ENCODE measurements at places on chromosomes 1 and 21. TPM values are rescaled to one million over a fixed set of nuclear protein-coding genes. Genes with fewer than 3 reads are reported as not detected.
A peak's percentile ranks its signal among the peaks of the same experiment; 100 is the strongest.

GRCh38 chr1:78678324-78678723 is 28.7 kb downstream of the IFI44 start:
- no peak overlapping the region for H3K4me3 ChIP-seq
- DNase-seq: no peak
- H3K36me3 ChIP-seq: no peaks in the 10 kb centered on the region
- H3K27ac ChIP-seq: no peak overlapping the region
- peaks cover 2% of the 10 kb centered on the region for H3K4me1 ChIP-seq
- no peaks in the 10 kb centered on the region for H3K27me3 ChIP-seq

GRCh38 chr1:214864896-214865688 is 217.4 kb upstream of the KCNK2 start:
- H3K4me3 ChIP-seq: no peak overlapping the region
- no peaks in the 10 kb centered on the region for H3K4me1 ChIP-seq
- peak; percentile 88 for DNase-seq
- no peaks in the 10 kb centered on the region for H3K36me3 ChIP-seq
- H3K27me3 ChIP-seq: no peaks in the 10 kb centered on the region

DNA sequence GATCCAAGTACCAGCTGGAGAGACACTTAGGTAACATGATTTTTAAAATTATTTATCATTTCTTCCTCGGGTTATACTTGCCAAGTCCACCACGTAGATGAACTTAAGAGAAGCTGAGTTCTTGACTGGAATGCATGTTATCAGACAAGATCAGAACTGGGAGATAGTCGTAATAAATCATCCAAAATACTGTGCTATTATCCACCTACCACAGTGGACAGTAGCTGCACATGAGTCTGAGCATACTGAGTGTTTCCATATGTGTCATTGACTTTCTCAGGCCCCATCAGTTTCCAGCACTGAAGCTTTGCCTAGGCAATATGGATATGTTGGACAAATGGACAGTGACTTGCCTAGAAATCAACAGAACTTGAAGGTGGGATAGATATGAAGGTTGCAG is 77.9 kb upstream of the RRP15 start:
- H3K4me1 ChIP-seq: peaks cover 2% of the 10 kb centered on the region
- H3K4me3 ChIP-seq: no peak overlapping the region
- H3K36me3 ChIP-seq: no peaks in the 10 kb centered on the region
- H3K27me3 ChIP-seq: no peaks in the 10 kb centered on the region

- no peaks in the 10 kb centered on the region for H3K36me3 ChIP-seq
- H3K4me1 ChIP-seq: no peaks in the 10 kb centered on the region
- DNase-seq: no peak
- H3K4me3 ChIP-seq: no peak within 1 kb of the TSS
- H3K27me3 ChIP-seq: peaks cover 24% of the 10 kb centered on the region
These were observed at the start of gene HOOK1 for GRCh38 chr1:59814901-59815825. TSS of gene HOOK1 (plus strand) at chr1:59814949. CDS start at chr1:59815118, 169 bp downstream.

GRCh38 chr1:50271337-50271736 is 151.9 kb downstream of the DMRTA2 start:
- H3K36me3 ChIP-seq: no peaks in the 10 kb centered on the region
- H3K4me1 ChIP-seq: no peaks in the 10 kb centered on the region
- no peak overlapping the region for H3K4me3 ChIP-seq

GRCh38 chr1:53299233-53299632 is 28.6 kb downstream of the LRP8 start:
- no peaks in the 10 kb centered on the region for H3K27me3 ChIP-seq
- H3K4me1 ChIP-seq: no peaks in the 10 kb centered on the region
- no peak overlapping the region for H3K27ac ChIP-seq
- H3K36me3 ChIP-seq: no peaks in the 10 kb centered on the region
- no peak for DNase-seq

DNA sequence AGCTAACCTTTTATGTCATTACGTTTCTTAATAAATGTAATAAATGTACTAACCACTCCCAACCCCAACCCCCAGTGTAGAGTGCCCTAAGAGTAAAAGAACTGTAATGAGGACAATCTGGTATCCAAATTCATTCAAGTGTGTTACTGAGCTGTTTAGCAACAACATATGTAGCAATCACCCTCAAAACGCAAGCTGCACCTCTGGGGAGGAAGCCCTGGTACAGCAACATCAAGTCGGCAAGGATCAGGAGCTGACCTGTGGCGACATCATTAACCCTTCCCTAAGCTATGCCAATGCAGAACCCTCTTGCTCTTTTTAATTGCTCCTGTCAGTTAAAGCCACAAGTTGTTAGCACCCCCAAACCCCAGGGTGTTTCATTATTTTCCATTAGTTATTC is 47.1 kb downstream of the STX6 start:
- DNase-seq: no peak
- peaks cover 2% of the 10 kb centered on the region for H3K36me3 ChIP-seq
- H3K4me3 ChIP-seq: no peak overlapping the region
- H3K4me1 ChIP-seq: no peaks in the 10 kb centered on the region
- H3K27me3 ChIP-seq: no peaks in the 10 kb centered on the region
- no peak overlapping the region for H3K27ac ChIP-seq

DNA sequence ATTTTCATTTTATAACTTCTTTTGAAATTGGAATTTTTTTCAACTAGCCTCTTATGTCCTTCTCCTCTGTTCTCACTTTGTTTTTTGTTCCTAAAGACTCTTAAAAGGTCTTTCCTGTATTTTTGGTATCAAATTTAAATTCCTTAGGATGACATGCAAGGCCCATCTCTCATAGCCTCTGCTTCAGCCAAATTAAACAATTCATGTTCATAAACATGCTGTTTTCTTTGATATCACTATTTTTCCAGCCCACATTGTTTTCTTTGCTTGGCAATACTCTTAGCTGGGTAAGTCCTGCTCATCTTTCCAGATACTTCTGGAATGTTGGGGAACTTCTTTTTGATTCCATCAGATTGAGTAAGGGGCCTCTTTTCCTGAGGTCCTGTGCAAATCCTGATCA is 55.8 kb upstream of the GPR88 start:
- H3K36me3 ChIP-seq: no peaks in the 10 kb centered on the region
- H3K27me3 ChIP-seq: no peaks in the 10 kb centered on the region
- no peak for DNase-seq
- no peak overlapping the region for H3K4me3 ChIP-seq
- H3K4me1 ChIP-seq: no peaks in the 10 kb centered on the region

Gene NMNAT2
- under 0.01 TPM for total RNA-seq

DNA sequence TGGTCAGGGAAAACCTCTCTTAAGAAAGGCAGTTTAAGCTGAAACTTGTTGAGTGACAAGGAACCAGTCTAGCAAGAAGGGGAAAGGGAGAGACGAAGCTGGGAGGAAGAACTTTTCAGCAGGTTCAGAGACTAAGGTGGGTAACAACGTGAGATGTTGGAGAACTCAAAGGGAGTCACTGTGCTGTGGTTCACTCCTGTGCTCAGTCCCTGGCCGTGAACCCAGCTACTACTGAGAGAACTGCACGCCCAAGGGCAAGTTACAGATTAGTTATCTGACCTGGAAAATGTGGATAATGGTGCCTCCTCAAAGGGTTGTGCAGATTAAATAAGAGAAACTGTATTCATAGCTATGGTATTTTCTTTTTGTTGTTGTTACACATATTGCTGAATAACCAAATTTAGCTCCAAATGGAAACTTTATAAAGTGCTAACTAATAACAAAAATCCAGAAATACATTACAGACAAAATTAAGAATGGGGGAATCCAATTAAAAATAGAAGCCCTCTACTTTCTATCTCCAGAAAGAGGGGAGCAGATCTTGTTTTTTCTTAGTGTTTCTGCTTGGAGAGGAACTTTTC is 2.9 kb downstream of the ZBTB40 start:
- no peak for DNase-seq
- no peak overlapping the region for H3K4me3 ChIP-seq
- H3K4me1 ChIP-seq: peaks cover 3% of the 10 kb centered on the region

- no peak overlapping the region for H3K27ac ChIP-seq
- H3K27me3 ChIP-seq: no peaks in the 10 kb centered on the region
These were observed 13.3 kb upstream of the SPOCD1 start for GRCh38 chr1:31828926-31829690.

- DNase-seq: peak; percentile 25
- H3K4me3 ChIP-seq: peak overlapping the region; percentile 88
- peak overlapping the region; percentile 83 for H3K27ac ChIP-seq
- H3K27me3 ChIP-seq: no peaks in the 10 kb centered on the region
- no peaks in the 10 kb centered on the region for H3K36me3 ChIP-seq
These were observed 505 bp upstream of the GNPAT start for GRCh38 chr1:231240531-231240882.

GRCh38 chr1:153364766-153365666 is 7.4 kb downstream of the S100A9 start:
- peaks cover 9% of the 10 kb centered on the region for H3K27me3 ChIP-seq
- no peaks in the 10 kb centered on the region for H3K4me1 ChIP-seq
- H3K27ac ChIP-seq: no peak overlapping the region
- DNase-seq: no peak
- no peaks in the 10 kb centered on the region for H3K36me3 ChIP-seq
- H3K4me3 ChIP-seq: no peak overlapping the region

Gene PPIAL4G
- not detected for total RNA-seq

DNA sequence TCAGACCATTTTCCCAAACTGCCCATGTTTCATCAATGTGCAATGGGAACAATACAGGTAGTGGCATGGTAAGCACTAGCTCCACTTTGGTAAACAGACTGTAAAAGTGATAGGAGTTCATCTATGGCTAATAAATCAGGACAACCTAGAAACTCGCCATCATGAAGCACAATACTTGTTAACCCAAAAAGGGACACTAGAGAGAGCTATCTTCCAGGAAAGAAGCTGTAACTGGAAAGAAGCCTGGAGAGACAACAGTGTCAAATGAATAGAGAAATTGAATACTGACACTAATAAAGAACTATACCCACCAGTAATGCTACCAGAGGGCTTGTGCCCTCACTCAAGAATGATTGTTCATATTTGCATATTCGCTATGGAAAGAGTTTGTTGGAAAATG is 164.7 kb upstream of the RGS18 start:
- no peaks in the 10 kb centered on the region for H3K4me1 ChIP-seq
- no peaks in the 10 kb centered on the region for H3K36me3 ChIP-seq
- no peaks in the 10 kb centered on the region for H3K27me3 ChIP-seq

Gene GIPC2
- total RNA-seq: 0.50 TPM

- no peak for DNase-seq
- H3K27me3 ChIP-seq: no peaks in the 10 kb centered on the region
- no peak overlapping the region for H3K4me3 ChIP-seq
These were observed 137.8 kb upstream of the KRTAP19-8 start for GRCh38 chr21:31176080-31176551.

GRCh38 chr1:20686883-20687725 is 25.9 kb upstream of the DDOST start:
- H3K36me3 ChIP-seq: no peaks in the 10 kb centered on the region
- H3K27me3 ChIP-seq: no peaks in the 10 kb centered on the region
- no peaks in the 10 kb centered on the region for H3K4me1 ChIP-seq

- no peak overlapping the region for H3K4me3 ChIP-seq
- H3K27ac ChIP-seq: no peak overlapping the region
- no peaks in the 10 kb centered on the region for H3K4me1 ChIP-seq
- no peak for DNase-seq
These were observed 91.9 kb upstream of the COG2 start for GRCh38 chr1:230550428-230550827.

DNA sequence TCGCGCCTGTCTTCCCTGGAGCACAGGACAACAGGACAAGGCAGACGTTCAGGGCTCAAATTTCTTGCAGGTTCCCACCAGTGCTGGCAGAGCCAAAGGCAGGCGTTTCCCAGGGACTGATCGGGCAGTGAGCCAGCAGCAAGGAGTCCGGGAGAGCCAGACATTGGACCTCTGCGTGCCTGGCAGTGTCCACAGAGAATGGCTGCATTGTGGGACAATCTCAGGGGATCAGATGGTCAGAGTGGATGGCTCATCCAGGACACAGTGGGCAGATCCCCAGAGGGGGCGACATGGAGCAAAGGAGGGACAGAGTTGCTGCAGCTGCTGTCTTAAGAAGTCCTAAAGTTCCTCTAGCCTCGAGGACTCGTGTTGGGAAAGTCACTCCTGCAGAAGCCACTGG is 4.6 kb downstream of the TMEM63A start:
- peaks cover 12% of the 10 kb centered on the region for H3K4me1 ChIP-seq
- DNase-seq: peak; percentile 45
- no peaks in the 10 kb centered on the region for H3K27me3 ChIP-seq
- H3K27ac ChIP-seq: no peak overlapping the region

GRCh38 chr1:30864681-30865080 is 43.9 kb downstream of the SDC3 start:
- no peaks in the 10 kb centered on the region for H3K36me3 ChIP-seq
- H3K27ac ChIP-seq: no peak overlapping the region
- no peaks in the 10 kb centered on the region for H3K4me1 ChIP-seq
- H3K27me3 ChIP-seq: no peaks in the 10 kb centered on the region

DNA sequence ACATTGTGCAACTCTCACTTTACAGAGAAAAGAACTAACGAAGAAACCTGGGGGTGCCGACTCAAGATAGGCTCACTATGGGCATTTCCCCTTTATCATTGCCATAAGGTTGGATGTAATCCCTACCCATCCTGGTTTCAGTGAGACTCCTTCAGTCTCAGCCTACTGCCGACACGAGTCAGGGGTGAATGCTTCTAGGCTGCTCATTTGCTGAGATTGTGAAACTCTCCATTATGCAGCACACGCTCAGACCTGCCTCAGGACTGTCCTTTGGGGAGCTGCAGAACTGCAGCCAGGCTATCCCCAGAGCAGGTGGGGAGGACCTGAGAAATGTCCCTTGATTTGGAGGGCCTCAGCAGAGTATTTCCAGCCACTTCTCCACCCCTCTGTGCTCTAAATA is 22.2 kb downstream of the TSHB start:
- no peak for DNase-seq
- H3K27me3 ChIP-seq: no peaks in the 10 kb centered on the region
